CD4-positive, alpha-beta T cell treated with Interleukin-15 for 1 hour (primary cell): ENCODE measurements at places on chromosomes 7 and 10.
A peak's percentile ranks its signal among the peaks of the same experiment; 100 is the strongest.

GRCh38 chr7:153943457-153943856 lies 108.7 kb upstream of the DPP6 start:
- no peak for DNase-seq

- DNase-seq = no peak
These were observed 38.3 kb upstream of the SLC35B4 start for GRCh38 chr7:134355004-134355525.

DNA sequence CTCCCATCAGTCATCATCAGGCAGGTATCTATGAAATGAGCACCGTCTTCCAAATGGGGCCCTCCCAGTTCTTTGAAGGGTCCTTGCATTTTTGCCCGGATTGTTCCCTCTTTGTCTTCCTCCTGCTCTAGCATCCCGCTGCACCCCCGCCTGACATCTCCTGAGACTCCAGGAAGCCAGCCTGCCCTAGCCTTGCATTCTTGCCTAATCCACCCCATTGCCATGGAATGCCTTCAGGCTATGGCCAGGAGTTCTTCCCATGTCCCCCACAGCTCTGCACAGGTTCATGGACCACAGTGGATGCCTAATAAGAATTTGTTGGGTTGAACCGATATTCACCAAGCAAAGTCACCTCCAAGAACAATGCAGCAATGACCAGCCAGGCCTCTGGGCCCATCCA lies 62.1 kb downstream of the ZMIZ1 start:
- no peak for DNase-seq

- no peak for DNase-seq
These were observed 101.7 kb downstream of the LMBR1 start for GRCh38 chr7:156791241-156791640.

DNA sequence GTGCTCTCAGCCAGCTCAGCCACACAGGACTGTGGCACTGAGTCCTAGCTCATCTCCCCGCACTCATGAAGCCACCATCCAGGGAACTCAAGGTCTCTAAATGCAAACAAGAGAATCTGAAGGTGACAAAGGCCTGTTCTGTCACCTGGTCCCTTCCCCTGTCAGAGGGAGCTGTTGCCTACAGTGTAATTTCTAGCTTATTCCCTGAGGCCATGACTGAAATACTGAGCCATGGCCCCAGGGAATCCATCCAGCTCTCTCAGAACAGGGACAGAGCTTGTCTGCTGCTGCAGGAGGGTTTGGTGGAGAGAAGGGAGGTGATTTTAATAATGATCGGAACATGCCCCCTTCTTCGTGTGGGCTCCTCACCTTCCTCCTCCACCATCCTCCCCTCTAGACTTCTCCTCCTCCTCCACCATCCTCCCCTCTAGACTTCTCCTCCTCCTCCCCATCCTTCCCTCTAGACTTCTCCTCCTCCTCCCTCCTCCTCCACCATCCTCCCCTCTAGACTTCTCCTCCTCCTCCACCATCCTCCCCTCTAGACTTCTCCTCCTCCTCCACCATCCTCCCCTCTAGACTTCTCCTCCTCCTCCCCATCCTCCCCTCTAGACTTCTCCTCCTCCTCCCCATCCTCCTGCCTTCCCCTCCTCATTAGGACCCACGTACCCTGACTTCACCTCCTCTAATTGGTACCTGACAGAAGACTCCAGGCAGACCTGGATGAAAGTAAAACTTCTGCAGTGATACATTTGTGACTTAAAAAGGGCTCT lies 338.0 kb upstream of the MKI67 start:
- DNase-seq = peak; percentile 50

GRCh38 chr10:64515970-64516699 lies 994.9 kb downstream of the REEP3 start:
- DNase-seq = no peak

GRCh38 chr7:116206141-116206540 lies 4.2 kb upstream of the TES start:
- DNase-seq = no peak

DNA sequence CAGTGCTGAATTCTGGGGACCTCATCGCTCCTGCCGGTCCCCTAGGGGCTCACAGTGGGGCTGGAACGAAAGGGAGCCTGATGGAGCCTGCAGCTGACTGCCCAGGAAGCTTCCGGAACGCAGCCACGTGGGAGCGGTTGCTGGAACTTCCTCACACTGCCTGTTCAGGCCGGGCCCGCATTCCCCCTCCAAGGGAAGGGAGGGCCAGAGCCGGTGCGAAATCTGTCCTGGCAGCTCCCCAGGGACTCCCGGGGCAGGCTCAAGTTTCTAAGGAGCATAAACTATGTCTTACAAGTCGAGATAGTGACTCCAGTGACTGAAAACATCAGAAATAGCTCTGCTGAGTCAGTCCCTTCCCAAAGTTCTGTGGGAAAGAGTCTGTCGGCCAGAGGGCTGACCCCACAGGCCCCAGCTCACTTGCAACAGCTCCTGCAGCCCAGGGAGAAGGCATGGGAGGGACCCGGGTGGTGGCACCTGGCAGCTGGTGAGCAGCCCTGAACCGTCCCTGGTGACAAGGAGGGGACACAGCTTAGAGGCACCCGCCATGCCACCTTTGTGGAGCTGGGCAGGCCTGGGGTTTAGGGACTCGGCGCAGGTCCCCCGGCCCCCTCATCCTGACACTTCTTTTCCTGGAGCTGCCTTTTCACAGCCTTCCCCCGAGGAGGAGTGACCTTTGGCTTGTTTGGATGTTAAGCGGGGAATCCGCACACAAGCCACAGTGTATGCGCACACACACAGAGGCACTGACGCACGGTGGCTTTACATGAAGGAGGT lies 47.6 kb downstream of the PDGFA start:
- no peak for DNase-seq

- DNase-seq = no peak
These were observed 305.4 kb upstream of the PODXL start for GRCh38 chr7:131861620-131862346.

DNA sequence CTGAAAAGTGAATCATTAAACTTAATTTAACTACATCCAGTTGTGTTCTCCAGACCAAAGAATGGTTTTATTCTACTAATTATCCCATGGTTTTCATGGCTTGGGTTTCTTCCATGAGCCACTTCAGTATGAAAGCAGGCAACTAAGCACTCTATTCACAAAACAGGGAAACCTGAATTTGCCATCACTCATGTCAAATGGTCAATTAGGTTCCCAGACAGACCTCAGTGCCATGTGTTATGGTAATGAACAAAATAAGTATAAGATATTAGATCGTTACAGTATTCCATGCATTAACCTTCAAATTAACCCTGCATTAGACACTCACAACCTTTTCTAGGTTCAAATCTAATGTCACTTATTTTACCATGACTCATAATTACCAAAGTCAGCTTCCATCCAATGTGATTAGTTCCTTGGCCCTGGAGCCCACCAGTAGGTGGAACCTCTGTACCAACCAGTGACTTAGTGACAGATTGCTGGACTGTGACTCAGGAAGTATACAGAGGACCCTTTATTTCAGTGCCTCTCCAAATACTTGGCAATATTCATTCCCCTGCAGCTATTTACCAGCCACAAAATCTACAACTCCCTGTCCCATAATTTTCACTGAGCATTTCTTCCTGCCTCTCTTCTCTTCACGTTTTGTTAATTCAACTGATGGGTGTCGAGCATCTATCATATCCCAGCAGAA lies 1270.2 kb upstream of the SORCS1 start:
- no peak for DNase-seq

DNA sequence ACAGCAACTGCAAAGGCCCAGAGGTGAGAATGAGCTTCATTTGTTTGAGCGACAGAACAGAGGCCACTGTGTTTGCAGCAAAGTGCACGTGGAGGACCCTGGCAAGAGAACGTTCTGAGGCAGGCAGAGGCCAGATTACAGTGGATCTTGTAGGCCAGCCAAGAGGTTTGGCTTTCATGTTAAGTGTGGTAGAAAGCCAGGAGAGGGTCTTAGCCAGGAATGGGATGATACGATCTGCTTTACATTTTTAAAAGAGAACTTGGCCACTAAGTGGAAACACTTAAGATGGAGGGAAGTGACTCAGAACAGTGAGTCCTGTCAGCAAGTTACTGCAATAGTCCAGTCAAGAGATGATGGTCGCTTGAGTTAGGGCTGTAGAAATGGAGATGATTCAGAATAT lies 4.6 kb downstream of the CCDC136 start:
- no peak for DNase-seq

DNA sequence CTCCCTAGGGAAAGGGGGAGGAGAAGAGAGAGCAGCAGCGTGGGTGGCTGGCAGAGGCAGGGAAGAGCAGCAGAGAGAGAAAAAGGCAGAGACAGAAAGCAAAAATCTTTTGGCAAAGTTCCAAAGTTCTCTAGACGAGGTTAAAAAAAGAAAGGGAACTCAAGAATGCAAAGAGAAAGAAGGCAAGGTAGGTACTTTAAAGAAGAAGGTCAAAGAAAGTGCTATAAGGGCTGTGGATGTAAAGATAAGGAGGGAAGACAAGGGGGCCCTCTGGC lies 20.2 kb upstream of the OPTN start:
- no peak for DNase-seq

DNA sequence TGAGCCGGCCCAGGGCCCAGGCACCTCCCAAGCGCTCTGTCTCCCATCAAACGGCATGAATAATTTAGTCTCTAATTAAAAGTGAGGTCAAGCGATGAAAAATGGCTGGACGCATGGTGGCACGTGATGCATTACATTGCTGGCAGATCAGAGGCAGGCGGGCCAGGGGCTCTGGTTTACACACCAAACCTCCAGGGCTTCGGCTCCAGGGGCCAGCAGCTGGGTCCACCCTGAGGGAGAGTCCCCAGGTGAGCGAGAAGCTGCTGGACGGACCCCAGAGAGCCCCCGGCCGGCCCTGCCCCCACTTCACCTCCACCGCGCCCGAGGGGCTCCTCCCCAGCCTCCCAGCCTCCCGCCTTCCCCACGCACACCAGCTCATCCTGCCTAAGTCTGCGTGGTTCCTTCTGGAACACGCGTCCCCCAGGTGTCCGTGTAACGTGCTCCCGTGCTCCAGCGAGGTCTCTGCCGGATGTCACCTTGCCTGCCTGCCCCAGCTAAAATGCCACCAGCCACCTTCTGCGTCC lies 23.2 kb downstream of the UNCX start:
- DNase-seq = no peak

GRCh38 chr7:152106990-152107389 lies 81.5 kb downstream of the GALNT11 start:
- DNase-seq = no peak

DNA sequence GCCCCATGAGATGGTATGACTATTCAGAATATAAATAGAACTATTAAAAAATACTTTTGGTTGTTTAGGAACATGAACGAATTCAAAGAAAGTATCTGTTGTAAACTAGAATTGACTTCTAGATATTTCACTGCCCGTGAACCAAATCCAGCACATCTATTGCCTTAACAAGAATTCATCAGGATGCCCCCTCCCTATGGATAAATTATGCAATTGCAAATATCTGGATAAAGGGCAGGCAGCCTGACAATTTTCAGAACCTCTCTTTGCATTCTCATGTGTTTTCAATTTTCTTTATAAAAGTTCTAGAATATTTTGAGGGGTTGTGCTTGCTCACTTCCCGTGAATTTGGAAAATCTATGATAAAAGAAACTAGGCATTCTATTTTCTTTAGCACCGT lies 822.1 kb upstream of the SORCS1 start:
- DNase-seq = no peak

GRCh38 chr7:2782565-2782964 lies 61.5 kb downstream of the GNA12 start:
- no peak for DNase-seq

GRCh38 chr10:1401071-1401965 lies 336.0 kb downstream of the ADARB2 start:
- no peak for DNase-seq

DNA sequence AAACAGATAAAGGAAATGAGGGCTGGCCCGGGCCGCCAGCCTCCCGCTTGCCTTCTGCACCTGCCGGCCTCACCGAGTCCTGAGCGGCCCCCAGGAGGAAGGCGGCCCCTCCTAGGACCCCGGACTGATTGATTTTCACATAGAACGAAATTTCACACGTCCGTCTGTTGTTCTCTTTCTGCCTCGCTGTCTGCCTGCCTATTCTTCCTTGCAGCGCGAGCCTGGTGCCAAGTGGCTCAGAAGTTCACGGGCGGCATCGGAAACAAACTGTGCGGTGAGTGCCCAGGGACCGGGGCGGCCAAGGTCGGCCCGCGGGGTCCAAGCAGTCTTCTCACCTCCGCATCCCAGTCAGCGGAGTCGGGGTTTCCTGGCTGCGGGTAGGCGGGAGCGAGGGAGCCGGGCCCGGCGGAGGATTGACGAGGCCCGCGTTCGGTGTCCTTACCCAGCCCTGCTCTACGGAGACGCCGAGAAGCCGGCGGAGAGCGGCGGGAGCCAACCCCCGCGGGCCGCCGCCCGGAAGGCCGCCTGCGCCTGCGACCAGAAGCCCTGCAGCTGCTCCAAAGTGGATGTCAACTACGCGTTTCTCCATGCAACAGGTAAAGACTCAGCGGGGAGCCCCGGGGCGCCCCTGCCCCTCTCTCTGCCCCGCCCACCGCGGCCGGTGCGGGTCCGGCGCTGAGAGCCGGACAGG lies 967 bp downstream of the GAD2 start:
- DNase-seq = no peak

- DNase-seq = no peak
These were observed 85.4 kb downstream of the CDK6 start for GRCh38 chr7:92750946-92751345.

GRCh38 chr7:47669178-47669891 lies 87.4 kb upstream of the TNS3 start:
- DNase-seq = peak; percentile 85

- no peak for DNase-seq
These were observed 112.0 kb downstream of the MICU1 start for GRCh38 chr10:72513910-72514309.

DNA sequence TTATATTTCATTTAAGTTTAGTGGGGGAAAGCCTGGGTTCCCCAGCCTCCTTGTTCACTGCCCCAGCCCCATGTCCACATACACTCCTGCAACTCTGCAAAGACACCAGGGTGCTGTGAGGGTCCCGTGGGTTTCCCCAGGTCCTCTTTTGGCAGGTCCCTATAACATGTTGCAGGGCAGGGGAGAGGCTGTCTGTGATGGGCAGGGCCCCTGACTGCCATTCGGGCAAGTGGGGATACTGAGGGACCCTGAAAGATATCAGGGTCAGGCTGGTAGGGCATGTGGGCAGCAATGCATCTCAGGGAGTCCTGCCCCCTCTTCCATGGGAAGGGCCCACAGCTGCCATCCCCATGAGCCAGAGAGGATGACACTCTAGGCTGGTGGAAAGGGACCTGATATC lies 28.4 kb downstream of the RASGEF1A start:
- peak; percentile 6 for DNase-seq

GRCh38 chr10:47331491-47331890 lies 9.2 kb downstream of the GDF2 start:
- no peak for DNase-seq

GRCh38 chr7:63117-63480 lies 129.3 kb upstream of the FAM20C start:
- DNase-seq = no peak
